ENCODE measurements at places on chromosomes 12 and 14. TPM values are rescaled to one million over a fixed set of nuclear protein-coding genes. Genes with fewer than 3 reads are reported as not detected.

Gene DAO
- total RNA-seq: not detected

Gene GPR65
- not detected for total RNA-seq

GRCh38 chr12:100024974-100025555 lies 40.3 kb upstream of the ANKS1B start:
- no peak for DNase-seq

DNA sequence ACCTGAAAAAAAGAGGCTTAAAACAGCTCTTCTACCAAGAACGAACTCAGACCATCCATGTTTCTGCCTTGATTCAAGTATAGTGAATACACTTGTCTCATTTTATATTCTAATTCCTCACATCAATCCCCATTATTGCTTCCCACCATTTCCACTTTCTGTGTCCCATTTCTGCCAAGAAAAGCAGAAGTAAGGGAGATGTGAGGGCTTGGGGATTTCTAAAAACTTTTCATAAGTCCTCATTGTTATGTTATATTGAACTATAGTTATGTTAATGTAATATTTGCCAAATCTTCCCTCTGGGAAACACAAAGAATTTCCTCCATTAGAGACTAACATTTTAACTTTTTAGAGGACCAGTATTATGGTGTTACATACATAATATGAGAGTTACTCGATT lies 48.2 kb upstream of the PSMA6 start:
- DNase-seq: no peak

GRCh38 chr12:81800298-81801148 lies 41.4 kb upstream of the PPFIA2 start:
- DNase-seq: no peak

DNA sequence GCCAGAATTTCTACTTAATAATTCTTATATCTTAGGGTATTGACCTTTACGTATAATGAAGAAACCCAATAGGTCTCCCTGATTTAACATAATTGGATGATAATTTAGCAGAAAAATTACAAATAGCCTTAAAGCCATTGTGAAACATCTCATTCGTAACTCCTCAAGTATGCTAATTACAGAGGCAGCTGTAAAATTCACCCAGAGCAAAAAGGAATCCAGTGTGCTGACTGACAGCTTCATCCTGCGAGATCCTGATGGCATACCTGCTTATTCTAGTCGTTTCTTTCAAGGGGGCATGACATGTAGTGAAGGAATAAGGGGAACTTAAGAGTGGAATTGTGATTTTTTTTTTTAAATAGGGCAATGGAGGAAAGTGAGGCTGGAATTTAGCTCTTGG lies 291.5 kb downstream of the FUT8 start:
- no peak for DNase-seq

GRCh38 chr14:72685456-72685855 lies 208.4 kb downstream of the DPF3 start:
- DNase-seq: no peak
